NCI-H187 (cell line): ENCODE measurements at places on chromosomes 1 and 21.
A peak's percentile ranks its signal among the peaks of the same experiment; 100 is the strongest.

DNA sequence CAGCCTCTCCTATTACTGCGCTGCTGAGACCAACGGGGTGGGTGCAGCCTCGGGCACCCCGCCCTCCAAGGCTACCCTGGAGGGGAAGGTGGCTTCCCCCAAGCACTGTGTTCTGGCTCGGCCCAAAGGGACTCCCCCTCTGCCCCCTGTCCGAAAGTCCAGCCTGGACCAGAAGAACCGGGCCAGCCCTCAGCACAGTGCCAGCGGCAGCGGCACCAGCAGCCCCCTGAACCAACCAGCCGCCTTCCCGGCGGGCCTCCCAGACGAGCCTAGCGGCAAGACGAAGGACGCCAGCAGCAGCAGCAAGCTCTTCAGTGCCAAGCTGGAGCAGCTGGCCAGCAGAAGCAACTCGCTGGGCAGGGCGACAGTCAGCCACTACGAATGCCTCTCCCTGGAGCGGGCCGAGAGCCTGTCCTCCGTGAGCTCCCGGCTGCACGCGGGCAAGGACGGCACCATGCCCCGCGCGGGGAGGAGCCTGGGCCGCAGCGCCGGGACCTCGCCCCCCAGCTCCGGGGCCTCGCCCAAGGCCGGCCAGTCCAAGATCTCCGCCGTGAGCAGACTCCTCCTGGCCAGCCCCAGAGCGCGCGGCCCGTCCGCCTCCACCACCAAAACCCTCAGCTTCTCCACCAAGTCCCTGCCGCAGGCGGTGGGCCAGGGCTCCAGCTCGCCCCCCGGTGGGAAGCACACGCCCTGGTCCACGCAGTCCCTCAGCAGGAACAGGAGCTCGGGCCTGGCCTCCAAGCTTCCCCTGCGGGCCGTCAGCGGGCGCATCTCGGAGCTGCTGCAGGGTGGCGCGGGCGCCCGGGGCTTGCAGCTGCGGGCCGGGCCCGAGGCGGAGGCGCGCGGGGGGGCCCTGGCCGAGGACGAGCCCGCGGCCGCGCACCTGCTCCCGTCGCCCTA, 533.1 kb downstream of the KIF26B start:
- DNase-seq, result no peak

- no peak for DNase-seq
Measured at GRCh38 chr1:70714149-70714548, 303.1 kb downstream of the CTH start.

- DNase-seq, result no peak
Measured at GRCh38 chr1:156551869-156552268, 20.5 kb downstream of the IQGAP3 start.

DNA sequence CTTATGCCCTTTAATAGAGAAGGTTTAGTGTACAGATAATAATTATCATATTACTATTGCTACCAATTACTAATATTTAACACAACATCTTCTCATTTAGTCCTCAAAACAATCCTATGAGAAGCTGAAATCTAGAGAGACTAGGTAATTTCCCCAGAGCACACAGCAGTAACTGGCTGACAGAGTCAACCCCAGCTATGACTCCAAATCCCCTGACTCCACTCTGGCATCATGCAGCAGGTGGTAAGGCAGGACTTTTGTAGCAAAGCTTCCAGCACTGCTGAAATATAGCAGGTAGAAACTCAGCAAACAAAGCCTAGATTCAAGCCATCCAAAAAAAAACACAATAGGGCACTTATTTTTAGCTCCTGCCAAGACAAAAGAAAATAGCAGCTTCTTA, 79.3 kb upstream of the RGS2 start:
- no peak for DNase-seq

GRCh38 chr1:84253891-84254290, 47.6 kb upstream of the SAMD13 start:
- no peak for DNase-seq

GRCh38 chr1:107706182-107706581, 258.8 kb downstream of the VAV3 start:
- DNase-seq, result no peak

DNA sequence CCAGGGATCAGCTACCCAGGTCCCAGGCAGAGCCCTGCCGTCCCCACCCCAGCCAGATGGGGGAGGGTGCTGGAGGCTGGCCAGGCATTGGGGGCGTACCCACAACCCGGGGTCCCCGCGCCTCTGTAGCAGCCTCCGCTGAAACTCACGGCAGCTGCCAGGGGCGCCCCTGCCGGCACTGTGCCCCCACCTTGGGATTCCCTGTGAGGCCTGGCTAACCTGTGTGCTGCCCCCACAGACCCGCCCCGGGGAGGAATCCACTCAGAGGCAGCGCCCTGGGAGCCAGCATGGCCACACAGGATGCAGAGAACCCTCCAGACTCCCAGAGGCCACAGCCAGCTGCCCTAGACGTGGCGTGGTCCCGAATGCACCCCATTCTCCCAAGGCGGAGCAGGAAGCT, 3.8 kb downstream of the DVL1 start:
- no peak for DNase-seq

DNA sequence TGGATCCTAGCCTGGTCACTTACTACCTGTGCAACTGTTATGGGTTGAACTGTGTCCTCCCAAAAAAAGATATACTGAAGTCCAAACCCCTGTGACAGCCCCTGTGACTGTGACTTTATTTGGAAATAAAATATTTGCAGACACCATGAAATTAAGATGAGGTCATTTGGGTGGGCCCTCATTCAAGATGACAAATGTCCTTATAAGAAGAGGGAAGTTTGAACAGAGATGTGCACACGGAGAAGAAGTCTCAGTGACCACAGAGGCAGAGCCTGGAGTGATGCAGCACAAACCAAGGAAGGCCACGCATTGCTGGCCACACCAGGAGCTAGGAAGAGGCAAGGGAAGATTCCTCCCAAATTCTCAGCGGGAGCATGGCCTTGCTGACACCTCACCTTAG, 249.7 kb upstream of the RUNX1 start:
- no peak for DNase-seq

GRCh38 chr1:115036814-115037507, 7.3 kb downstream of the TSHB start:
- DNase-seq, result no peak

- DNase-seq, result no peak
Measured at GRCh38 chr1:220527908-220528678, at the start of gene MARK1. Gene MARK1 (plus strand): TSS chr1:220528136. CDS start chr1:220528823, 687 bp downstream.

GRCh38 chr21:16241479-16241963, 511.7 kb downstream of the USP25 start:
- no peak for DNase-seq

DNA sequence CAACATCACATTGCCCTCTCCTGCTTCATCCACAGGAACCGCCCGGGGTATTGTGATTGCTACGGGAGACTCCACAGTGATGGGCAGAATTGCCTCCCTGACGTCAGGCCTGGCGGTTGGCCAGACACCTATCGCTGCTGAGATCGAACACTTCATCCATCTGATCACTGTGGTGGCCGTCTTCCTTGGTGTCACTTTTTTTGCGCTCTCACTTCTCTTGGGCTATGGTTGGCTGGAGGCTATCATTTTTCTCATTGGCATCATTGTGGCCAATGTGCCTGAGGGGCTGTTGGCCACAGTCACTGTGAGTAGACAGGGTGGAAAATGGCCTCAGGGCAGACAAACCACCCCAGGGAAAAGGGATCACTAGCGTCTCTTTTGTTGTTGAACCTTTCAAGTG, 12.7 kb downstream of the ATP1A4 start:
- DNase-seq, result no peak

DNA sequence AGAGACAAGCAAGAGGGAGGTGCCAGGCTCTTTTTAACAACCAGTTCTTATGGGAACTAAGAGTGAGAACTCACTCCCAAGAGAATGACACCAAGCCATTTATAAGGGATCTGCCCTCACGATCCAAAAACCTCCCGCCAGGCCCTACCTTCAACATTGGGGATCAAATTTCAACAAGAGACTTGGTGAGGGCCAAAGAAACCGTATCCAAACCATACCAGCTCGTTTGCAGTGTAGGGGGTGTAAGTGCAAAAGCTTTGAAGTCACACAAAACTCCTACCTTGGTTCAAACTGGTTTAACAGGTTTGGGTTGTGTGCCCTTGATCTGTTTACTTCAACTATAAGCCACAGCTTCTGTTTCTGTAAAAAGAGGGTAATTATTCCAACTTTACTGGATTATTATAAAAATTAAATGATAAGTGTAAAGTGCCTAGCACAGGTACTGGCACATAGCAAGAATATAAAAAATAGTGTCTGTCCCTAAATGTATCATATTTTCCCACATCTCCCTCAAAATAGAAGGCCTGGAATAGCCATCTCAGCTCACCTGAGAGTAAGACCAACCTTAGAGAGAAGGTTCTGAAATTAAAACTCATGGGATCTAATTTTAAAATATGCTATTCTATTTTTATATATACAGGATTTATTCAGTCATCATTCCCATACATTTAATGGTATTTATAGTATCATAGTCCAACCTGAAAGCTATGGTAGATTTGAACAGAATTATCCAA, 7.0 kb upstream of the USP25 start:
- DNase-seq, result no peak

DNA sequence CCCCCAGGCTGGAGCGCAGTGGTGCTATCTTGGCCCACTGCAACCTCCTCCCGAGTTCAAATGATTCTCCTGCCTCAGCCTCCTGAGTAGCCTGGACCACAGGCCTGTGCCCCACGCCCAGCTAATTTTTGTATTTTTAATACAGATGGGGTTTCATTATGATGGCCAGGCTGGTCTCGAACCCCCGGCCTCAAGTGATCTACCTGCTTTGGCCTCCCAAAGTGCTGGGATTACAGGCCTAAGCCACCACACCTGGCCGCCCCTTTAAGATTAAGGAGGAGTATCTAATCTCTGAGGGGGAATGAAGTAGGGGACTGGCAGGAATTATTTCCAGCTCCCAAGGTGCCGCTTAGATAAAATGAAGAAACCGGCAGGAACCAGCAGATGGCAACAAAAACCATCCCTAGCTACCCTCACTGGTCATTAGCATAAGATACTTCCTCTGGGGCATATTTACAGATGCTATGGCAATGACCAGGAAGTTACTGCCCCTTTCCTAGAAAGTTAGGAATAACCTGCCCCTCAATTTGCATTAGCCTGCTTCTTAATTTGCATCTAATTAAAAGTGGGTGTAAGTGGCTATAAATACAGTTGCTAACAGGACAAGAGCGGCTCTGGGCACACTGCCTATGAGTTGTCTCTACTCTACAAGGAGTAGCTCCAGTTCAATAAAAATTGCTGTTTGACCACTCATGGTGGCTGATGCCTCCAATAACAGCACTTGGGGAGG, 7.1 kb upstream of the NSUN4 start:
- DNase-seq, result no peak

GRCh38 chr21:26389971-26390641, 183.0 kb downstream of the CYYR1 start:
- DNase-seq, result no peak

- DNase-seq, result peak; percentile 83
Measured at GRCh38 chr1:39960431-39960958, 5.5 kb downstream of the MFSD2A start.

DNA sequence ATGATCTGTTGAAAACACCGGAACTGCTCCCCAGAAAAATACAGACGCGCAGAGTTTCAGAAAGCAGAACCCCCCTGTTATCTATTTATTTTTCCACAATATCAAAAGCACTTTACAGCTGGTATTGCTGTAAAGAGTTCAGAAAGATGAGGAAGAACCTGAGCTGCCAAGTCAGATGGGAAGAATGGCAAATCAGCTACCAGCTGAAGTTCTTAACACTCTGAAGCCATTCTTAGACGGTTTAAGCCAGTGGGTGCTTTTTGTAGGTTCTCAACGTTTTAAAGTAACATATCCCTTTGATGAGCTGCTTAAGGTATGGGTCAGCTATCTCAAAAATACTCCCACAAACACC, 714 bp upstream of the AKIRIN1 start:
- DNase-seq, result no peak

DNA sequence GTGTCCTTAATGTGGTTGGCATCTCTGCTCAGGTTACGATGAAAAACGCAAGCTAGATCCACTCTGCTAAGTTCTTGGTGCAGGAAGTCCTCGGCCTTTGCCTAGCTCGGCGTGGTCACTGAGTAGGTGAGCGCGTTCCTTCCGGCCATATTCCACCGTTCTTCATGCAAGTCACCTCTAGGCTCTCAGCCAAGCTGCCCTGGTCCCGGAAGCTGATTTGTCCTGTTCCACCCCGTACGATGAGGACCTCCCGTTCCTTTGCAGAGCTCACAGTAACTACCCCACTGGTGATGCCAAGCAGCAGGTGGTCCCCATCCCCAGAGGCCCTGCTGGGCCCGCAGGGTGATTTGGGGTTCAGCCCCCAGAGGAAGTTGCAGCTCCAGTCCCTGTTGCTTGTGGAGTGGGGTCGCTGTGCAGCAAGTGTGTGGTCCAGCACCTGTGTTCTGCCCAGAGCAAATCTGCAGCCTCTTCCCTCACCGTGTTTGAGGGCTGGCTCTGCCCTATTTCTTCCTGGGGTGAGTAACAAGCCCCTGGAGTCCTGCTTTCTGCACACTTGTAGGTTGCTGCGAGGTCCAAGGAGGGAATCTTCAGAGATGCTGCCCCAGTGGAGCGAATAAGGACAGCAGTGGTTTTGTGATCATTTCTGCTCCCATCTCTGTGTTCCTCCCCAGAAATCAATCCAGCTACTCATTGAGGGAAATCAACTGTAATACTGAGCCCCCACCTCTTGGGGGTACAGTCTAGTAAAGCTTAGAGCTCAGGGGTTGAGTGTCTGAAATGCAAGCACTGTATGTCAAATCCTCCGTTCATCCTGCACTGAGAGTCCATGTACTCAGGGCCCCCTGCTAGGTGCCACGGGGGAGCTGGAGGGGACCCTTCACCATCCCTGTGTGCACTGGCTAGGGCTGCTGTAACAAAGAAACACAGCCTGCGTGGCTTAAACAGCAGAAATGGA, 2.3 kb downstream of the UMODL1 start:
- no peak for DNase-seq

- no peak for DNase-seq
Measured at GRCh38 chr1:65189576-65190115, 41.6 kb downstream of the AK4 start.

GRCh38 chr1:87805666-87806378, 477.1 kb downstream of the LMO4 start:
- DNase-seq, result no peak

- peak; percentile 47 for DNase-seq
Measured at GRCh38 chr1:8154621-8155052, 128.5 kb upstream of the ERRFI1 start.

DNA sequence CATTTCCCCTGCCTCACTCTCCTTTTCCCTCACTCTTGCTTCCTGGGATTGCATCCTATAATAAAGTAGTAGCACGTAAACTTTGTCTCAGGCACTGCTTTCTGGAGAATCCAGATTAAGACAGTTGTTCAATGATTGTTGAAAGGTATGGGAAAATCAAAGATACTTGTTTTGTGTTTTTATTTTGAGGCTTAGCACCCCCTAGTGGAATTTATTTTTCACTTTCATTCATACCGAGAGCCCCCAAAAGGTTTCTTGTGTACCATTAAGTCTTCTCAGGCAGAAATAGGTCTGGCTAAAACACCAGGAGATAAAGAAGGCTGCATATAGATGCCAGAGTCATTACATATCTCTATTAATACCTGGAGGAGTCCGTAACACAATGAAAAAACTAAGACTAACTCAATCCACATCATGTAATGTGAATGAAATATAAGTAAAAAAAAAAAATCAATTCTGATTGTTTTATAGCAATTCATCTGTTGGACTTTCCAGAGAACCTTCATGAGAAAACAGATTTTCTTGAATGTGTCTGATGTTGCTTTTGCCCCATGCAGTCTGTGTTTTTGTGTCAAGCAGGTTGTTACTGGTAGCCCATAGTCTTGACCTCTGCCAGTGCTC, 103.5 kb downstream of the RPE65 start:
- no peak for DNase-seq

- DNase-seq, result no peak
Measured at GRCh38 chr1:231705806-231706760, 79.5 kb downstream of the DISC1 start.

GRCh38 chr1:62336995-62337705, 17.9 kb upstream of the KANK4 start:
- no peak for DNase-seq
